Tibial nerve (tissue), 4 donors: ENCODE measurements at places on chromosomes 11 and 22. TPM values are rescaled to one million over a fixed set of nuclear protein-coding genes. Genes with fewer than 3 reads are reported as not detected.

The FAT3 gene
- total RNA-seq, result 1.8 TPM

The GGTLC3 gene
- total RNA-seq, result not detected

The SMDT1 gene
- 19.3 TPM for total RNA-seq

- peak; percentile 66 for DNase-seq
These were observed 15.8 kb downstream of the BLID start for GRCh38 chr11:122100037-122100755.

DNA sequence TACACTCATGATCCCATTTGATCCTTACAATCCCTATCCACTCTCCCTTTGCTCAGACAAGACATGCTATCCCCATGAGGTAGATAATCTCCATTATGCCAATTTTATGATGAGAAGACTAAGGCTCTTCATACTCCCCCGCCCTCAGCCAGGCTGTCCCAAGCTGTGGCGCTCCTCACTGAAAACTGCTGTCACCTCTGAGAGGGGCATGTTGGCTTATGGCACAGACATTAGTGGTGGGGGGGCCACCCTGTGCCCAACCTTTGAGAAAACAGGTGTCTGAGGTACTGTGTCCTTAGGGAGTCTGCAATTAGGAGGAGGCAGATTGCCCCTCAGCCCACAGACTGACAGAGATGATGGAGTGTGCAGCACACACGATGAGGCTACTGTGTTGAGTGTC, 2.4 kb downstream of the DDTL start:
- no peak for DNase-seq

DNA sequence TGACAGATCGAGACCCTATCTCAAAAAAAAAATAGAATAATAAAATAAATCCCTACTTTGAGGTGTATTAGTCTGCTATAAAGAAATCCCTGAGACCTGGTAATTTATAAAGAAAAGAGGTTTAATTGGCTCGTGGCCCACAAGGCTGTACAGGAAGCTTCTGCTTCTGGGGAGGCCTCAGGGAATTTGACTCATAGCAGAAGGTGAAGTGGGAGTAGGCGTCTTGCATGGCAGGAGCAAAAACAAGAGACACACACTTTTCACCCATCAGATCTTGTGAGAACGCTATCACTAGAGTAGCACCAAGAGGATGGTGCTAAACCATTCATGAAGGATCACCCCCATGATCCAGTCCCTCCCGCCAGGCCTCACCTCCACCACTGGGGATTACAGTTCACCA, 29.2 kb downstream of the CDPF1 start:
- no peak for DNase-seq

- no peak for DNase-seq
These were observed 171.8 kb downstream of the SOX6 start for GRCh38 chr11:16184588-16184987.

- DNase-seq, result no peak
These were observed 51.3 kb upstream of the CADM1 start for GRCh38 chr11:115555336-115556090.
